ENCODE measurements at places on chromosomes 16 and 17.

DNA sequence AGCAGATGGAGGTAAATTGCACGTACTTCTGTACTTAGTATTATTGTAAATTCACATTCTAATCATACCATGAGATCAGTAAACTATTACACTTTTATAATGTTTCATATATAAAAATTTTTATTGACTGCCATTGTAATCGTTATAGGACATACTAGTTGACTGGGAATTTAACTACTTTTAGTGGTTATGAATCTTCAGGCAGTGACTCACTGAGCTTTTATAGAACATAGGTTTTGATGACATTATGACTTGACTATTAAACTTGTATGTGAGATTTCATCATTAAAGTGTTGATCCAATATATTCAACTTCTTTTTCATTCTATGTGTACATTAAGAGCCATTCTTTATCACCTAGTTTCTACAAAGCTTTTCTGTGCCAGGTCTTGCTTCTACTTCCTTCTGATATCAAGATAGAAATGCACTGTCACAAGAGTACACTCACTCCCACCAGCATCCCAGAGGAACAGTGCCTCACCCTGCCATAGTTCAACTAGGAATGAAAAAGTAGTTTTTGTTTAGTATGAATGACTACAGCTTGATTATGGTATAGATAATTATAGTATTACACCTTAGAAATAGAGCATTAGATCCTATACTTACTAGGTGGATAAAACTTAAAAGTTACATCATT is 142.4 kb upstream of the RBL2 start:
- DNase-seq: no peak

DNA sequence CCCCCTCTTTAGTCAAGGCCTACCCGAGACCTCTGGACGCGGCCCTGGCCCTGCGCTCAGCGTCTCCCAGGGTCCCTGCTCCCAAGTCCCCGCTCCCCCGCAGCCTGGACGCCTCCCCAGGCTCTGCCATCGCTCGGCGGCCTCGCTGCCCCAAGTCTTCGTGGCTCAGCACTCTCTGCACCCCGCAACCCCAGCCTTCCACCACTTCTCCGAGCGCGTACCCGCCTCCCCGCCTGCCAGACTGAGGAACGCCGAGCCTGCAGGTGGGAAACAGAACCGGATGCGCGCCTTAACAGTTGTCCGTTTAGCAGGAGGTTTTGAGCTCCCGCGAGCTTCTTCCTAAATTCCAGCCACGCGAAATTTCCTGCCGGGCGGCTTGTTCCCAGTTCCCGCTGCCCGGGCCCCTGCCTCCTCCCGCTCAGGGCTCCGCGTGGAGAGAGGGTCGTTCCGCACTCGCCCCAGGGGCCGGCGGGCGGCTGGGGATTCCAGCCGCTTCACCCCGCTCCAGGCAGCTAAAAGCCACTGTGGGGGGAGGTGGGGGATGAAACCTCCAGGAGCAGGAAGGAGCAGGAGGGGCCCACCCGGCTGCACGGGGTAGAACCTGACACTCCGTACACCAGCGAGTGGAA is 87.7 kb downstream of the KCNJ12 start:
- no peak for DNase-seq

- DNase-seq: no peak
Measured at GRCh38 chr17:58148609-58149008, 425 bp downstream of the OR4D1 start.

DNA sequence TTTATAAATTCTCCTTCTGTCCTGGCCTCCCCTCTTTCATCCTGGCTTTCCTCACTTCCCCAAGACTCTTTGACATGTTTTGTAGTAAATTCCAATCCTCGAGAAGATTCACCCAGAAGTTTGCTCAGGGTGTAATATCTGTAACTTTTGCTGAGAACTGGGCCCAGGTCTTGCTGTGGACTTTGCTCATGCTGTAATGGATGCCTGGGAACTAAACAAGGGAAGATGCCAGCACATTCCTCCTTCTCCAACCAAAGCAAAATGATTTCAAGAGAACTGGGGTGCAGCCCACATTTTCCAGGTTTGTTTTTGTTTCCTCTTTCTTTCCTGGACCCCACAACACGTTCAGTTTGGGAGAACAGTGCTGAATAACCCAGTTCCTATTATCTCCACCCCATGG is 6.6 kb upstream of the SALL1 start:
- DNase-seq: no peak

DNA sequence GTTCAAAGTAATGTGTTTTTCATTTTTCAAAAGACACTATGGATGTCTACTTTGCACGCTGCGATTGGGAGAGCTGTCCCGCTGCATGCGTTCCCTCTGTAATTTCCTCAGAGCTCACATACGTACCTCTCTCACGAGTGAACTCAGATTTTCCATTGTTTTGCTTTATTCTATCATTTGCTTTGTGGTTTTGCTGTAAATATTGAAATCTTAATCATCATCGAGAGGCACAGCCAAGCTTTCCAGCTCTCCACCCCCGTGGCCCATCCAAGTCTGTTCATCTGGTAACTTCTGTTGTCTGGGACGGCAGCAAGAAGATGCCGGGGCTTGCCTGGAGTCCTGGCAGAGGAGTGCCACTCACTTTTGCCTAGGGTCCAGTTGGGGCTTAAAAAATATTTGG is 21.1 kb downstream of the TMC6 start:
- DNase-seq: no peak
